ENCODE measurements at places on chromosomes 13 and 19.
A peak's percentile ranks its signal among the peaks of the same experiment; 100 is the strongest.

- peak; percentile 38 for DNase-seq
Measured at GRCh38 chr19:42253245-42254088, 1.5 kb downstream of the ERF start.

- DNase-seq, result no peak
Measured at GRCh38 chr13:85266771-85267170, 532.4 kb downstream of the SLITRK6 start.

DNA sequence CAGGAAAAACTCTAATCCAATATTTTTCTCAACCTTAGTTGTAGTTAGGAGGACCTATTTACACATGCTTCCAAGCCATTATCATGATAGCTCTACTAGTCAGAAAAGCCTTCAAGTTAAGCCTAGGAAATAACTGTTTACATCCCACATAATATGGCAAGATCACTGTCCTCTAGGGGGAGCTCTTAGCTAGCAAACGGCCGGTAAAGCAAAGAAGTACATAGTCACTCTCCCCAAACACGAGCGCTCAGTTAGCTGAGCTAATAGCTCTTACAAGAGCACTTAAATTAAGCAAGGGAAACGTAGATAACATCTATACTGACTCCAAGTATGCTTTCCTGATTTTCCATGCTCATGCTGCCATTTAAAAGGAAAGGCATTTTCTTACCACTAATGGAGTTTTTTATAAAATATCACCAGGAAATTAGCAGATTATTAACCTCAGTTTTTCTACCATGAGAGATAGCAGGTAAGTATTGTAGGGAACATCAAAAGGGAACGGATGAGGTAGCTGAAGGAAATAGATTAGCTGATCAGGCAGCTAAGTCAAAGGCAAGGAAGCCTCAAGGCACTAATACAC lies 100.6 kb upstream of the PABPC3 start:
- DNase-seq, result peak; percentile 64

DNA sequence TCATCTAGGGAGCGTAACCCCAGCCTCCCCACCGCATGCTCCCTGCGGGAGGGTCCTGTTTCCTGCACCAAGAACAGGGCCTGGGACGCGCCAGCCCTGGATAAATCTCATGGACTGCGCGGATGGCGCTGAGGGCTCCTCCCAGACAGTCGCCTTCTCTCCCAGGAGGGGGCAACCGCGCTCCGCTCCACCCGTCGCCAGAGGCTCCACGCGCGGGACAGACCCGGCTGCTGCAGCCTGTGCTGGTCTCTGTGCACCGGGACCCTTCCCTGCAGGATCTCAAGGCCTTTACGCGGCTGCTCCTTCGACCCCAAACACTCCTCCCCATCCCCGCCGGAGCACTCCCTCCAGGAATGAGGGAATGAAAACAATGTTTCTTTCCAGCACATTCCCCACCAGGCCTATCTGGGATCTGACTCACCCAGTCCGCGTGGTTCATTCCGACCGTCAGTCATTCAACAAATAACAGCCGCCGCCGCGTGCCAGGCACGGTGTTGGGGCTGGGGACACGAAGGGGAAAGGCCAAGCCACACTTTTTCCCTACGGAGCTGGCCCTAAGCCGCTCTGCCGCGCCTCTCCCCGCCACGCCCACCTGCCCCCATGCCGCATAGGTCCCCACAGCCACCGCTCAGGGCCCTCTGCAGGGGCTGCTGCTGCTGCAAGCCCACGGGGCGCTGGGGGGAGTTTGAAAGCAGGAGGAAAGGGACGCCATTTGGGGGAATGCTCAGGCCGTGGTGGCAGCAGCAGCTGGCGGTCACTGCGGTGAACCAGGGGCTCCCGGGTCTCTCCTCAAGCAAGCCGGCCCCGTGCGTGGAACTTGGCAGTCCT lies 6.0 kb downstream of the PNMA8B start:
- DNase-seq, result no peak

- DNase-seq, result no peak
Measured at GRCh38 chr19:10712754-10713153, 5.1 kb upstream of the DNM2 start.

GRCh38 chr19:15091918-15092753 lies 10.1 kb downstream of the OR1I1 start:
- DNase-seq, result peak; percentile 38

- DNase-seq, result peak; percentile 98
Measured at GRCh38 chr19:48872182-48872883, at the start of gene PPP1R15A. TSS of gene PPP1R15A (plus strand) at chr19:48872421. CDS start at chr19:48873234, 813 bp downstream.

Measured in PC-9 (cell line).